Muscle of arm (tissue), 14 donors: ENCODE measurements at places on chromosomes 5 and 9.

- DNase-seq: no peak
These were observed 95.0 kb upstream of the EPB41L4A start for GRCh38 chr5:112514111-112514510.

GRCh38 chr9:26754509-26755164 lies 138.0 kb downstream of the CAAP1 start:
- DNase-seq: no peak

DNA sequence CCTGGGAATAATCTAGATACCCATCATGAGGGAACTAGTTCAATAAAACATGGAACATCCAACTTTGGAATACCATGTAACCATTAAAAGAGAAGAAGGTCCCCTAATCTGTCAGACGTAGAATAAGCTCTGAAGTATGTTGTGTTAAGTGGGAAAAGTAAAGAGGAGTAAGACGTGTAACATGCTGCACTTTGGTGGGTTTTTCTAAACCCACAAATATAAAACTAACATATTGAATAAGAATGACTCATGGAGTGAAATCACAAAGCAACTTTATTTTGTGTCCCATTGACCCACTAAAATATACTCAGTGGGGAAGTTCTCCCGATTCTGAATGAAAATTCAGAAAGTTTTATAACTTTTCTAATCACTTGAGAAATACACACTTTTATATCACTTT lies 67.9 kb upstream of the PIK3R1 start:
- DNase-seq: no peak

DNA sequence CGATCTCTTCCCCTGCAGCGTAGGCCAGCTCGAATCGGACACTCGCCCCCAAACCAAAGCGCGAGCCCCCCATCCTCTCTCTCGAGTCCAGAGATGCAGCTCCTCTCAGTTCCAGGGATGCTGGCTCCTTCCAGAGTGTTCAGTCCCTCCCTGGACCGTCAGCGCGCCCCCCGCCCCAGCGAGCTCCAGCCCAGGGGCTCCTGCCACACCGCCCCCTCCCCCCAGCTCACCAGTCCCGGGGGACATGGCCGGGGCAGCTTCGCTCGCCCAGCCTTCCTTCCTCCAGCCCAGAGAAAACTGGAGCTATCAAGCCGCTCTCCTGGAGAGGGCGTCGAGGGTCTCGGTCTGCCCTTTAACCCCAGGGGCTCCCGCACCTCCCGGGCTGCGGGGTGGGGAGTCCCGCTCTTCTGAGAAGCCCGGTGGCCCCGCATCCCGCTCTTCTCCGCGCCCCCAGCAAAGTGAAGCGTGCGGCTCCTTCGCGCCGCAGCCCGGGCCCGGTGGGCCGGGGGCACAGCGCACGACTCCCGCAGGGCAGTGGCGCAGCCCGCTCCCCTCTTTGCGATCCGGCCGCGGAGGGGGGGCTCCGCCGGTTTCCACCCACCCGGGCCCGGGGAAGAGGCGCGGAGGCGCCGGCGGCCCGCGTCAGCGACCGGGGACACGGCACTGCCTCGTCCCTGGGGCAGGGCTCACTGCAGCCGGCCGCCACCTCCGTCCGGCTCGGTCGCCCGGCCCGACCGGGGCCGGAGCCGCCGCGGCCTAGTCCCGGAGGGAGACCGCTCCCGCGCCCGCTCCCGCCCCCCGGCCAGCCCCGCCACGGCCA lies 587 bp downstream of the MIER3 start:
- DNase-seq: no peak
